ENCODE measurements at places on chromosomes 6 and 20. TPM values are rescaled to one million over a fixed set of nuclear protein-coding genes. Genes with fewer than 3 reads are reported as not detected.

DNA sequence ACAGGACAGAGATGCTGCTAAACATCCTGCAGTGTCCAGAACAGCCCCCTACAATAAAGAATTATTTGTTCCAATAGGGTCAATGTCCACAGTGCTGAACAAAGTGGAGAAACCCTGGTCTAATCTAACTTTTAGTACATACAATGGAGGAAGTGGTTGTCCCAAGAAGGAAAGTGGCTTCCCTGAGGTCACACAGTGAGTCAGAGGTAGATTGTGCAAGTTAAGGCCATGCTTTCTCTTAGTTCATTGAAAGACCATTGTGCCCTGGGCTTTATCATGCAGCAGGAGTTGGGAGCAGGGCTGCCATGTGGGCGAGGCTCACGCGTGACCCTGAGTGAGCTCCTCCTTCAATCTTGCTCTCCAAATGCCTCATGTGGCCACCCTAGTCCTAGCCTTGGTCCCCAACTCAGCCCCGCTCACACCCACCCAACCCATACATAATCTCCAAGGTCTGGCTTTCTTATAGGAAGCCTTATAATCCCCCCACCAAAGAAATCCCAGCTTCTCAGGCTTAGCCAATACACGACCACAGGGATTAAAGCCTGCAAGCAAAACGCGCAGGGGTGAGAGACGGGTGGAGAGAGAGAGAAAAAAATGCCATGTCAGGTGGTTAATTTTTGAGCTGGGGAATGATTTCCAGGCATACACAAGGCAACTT is 19.9 kb downstream of the SLC13A3 start:
- DNase-seq, result no peak

GRCh38 chr6:150492507-150492906 is 107.2 kb upstream of the PLEKHG1 start:
- no peak for DNase-seq

DNA sequence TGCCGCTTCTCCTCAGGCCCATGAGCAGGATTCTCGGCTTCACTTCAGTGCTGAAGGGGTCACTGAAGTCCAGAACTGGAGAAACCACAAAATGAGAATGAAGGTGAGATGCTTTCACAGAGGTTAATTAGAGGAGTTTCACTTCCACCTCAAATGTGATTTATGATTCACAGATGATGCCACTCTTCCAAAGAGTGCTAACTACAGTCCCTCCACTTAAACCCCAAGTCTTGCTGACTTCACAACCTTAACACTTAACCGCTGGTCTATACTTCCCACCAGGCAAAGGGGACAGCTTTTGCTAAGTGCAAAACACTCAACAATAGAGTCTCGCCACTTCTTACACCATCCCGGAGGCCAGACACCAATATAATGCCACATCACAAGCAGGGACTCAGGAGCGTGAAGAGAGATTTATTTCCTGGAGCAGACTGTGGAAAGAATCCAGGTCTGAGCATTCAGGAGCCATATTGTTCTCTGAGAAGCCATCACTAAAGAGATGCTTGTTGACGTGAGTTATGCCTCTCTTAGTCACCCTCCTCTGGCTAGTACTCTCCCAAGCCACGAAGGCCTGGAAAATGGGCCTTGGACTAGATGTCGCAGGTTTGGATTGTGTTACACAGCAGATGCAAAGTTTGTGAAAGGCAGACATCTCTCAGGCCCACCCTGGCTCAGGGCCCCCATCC is 24.4 kb downstream of the RRAGD start:
- no peak for DNase-seq

DNA sequence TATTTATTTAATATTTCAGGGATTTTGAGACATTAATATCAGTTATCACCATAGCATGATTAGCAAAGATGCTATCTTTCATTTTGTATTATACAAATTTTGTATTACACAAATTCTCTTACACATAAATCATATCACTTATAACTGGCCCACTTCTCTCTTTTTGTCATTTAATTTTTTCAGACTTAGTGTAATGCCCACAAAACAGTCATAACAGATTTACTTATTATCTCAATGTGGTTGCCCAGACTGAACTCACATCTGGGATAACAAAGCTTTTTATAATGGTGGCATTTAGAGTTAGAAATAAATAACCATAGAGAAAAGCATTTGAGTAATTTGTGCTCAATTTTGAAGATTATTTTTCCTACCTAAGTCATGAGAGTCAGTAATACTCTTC is 148.3 kb downstream of the TFAP2B start:
- no peak for DNase-seq

DNA sequence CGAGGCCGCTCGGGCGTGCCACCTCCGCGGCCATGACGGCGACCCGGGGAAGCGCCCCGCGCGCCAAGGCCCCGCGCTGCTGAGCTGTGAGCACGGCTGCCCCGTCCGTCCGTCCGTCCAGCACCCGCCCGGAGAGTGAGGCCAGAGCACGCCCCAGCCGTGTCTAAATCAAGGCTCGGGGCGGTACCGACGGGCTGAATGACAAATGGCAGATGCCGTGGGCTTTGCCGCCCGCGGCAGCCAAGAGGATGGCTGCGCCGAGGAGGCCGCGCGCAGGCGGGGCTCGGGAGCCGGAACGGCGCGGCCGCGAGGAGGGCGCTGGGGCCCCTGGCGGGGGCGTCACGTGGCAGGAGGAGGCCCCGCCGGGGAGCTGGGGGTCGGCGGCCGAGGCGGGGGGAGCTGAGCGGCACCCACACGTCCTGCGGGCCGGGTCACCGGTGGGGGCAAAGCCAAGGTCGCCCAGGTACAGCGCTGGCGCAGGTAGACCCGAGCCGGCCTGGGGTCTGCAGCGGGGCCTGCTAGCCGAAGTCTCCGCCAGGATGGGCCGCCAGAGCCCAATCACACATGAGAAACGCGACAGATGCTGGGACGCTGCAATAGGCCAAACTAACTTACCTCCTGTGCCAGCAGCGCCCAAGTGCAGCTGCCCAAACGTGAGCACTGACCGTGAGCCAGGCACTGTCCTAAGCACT is at the start of gene PLAGL1:
TSS of gene PLAGL1 (minus strand) at position 140 of the 692 bp plus-strand sequence. CDS start 60,123 bp downstream, outside the sequence.
- DNase-seq, result peak; percentile 12

- no peak for DNase-seq
Observed at GRCh38 chr6:52642368-52642767, 28.5 kb upstream of the TMEM14A start.

SLC22A1 gene
- 0.45 TPM for total RNA-seq

DNA sequence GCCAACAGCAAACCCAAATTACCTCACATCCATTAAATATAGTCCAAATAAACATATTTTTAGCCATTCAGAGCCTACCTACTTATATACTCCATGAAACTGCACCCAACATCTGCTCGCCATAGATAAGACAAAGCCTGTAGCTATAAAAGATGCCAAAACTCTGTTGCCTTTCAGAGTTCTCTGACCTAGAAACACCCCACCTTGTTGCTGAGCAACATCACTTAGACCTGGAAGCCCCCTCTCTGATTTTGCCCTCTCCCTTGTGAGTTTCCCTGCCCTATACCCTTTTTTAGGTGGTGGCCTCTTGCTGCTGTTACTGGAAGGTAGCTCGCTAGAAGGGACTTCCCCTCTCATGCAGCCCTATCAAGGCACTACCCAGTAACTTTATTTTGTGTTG is 27.7 kb upstream of the FBXL4 start:
- no peak for DNase-seq

DNA sequence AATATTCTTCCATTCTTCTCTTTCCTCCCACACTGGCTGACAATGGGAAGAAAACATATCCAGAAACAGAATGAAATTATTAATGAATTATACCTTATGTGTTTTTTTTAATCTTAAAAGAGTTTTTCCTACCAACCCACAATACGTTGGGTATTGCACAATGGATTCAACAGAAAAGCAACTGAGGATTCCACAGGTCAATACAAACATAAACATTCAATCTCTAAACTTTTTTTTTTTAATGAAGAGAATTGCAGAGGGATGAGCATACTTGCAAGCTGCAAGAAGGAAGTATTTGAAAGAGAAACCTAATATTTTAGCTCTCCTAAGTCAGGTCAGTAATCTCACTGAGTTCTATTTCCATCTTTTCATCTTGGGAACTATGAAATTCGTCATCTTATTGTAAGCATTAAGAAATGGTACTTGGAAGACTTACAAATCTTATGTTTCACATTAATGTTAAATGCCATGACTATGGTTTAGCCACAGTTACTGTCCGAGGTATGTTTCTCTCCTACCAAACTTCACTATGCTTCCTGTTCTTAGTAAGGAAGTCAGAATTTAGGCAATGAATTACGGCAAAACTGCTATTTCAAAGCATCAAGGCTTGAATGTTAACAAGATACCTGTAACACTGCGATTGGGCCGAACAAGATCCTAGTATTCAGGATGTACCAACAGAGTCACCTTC is 100.8 kb downstream of the HIVEP2 start:
- no peak for DNase-seq

GRCh38 chr20:30985386-30985785 is 272.1 kb upstream of the DEFB115 start:
- no peak for DNase-seq

Measured in T-helper 17 cell (primary cell).